NCI-H2029 treated with DMSO at 0.1 percent for 48 hours (cell line): ENCODE measurements at places on chromosomes 5 and 9.

- DNase-seq = no peak
Measured at GRCh38 chr5:115333164-115333563, 36.7 kb upstream of the CCDC112 start.

GRCh38 chr9:98482226-98482625 lies 226.5 kb downstream of the GABBR2 start:
- DNase-seq = no peak

DNA sequence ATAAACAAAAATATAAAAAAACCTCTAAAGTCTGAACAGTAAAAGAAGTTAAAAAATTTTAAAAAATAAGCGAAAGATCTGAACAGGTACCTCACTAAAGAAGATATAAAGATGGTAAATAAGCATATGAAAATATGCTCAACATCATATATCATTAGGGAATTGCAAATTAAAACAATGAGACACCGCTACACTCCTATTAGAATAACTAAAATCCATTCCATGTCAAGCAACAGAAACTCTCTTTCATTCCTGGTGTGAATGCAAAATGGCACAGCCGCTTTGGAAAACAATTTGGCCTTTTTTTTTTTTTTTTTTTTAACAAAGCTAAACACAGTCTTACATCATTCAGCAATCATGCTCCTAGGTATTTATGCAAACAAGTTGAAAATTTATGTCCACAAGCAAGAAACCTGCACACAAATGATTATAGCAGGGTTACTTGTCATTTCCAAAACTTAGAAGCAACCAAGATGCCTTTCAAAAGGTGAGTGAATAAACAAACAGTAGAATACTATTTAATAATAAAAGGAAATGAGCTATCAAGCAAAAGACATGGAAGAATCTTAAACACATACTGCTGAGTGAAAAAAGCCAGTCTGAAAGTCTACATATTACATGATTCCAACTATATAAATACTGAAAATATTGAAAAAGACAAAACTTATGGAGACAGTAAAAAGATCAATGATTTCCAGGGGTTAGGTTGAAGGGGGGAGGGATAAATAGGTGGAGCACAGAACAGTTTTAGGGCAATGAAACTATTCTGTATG lies 22.1 kb downstream of the ANXA1 start:
- DNase-seq = no peak

DNA sequence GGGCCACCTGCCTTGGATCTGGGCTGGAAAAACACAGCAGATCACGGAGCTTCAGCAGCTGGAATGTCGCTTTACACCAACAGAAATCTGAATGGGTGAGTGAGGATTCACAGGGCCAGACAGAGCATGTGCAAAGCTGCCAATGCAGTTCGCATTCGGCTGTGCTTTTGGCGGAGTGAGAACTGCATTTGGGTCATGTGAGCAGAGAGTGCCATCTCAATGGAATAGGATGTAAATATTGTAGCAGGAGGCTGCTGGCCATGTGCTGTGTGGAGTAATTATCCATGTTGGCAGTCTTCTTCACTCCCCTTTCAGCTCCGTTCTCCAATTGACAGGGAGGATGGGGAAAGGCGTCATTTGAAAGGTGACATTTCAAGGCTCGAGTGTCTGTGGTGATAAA lies at the start of gene ANKRD55:
Gene ANKRD55, minus strand, starts transcription at position 101 of the 400 bp plus-strand sequence. CDS start 417 bp downstream, outside the sequence.
- peak; percentile 34 for DNase-seq

- DNase-seq = no peak
Measured at GRCh38 chr5:130692770-130693169, 472.3 kb downstream of the HINT1 start.

DNA sequence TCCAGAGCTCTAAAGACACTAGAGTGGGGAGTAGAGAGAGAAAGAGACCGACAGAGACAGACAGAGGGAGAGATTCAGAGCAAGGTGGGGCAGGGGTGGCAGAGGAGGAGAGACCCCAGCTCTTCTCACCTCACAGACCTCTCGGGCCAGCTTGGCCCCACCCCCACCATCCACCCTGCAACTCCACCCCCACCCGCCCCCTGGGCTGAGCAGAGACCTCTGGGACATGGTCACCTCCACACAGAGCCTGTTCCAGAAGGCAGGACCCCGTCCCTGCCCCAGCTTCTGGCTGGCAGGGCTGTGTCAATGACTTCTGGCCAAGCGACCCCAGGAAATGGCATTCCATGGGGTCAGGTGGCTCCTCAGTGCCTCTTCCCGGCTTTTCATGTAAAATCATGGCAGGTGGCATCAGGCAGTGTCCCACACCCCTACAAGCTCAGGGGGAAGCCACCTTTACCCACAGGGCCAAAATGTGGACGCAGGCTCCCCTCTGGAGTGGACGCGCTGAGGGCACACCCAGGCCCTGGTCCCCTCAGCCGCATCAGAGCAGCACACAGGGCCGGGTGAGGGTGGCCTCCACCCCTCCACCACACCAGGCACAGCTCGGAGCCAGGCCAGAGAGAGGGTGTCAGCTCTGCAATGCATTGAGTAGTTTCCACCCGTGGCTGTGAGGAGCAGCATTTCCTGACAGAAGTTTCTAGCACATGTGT lies 131.2 kb upstream of the LPCAT1 start:
- DNase-seq = no peak

DNA sequence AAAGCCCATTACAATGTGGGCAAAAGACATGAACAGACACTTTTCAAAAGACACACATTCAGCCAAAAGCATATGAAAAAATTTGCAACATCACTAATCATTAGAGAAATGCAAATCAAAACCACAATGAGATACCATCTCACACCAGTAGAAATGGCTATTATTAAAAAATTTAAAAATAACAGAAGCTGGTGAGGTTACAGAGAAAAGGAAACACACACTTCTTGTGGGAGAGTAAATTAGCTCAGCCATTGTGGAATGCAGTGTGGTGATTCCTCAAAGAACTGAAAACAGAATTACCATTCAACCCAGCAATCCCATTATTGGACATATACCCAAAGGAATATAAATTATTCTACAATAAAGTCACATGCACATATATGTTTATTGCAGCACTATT lies 585.2 kb upstream of the TUSC1 start:
- no peak for DNase-seq

GRCh38 chr9:105883847-105884246 lies 189.5 kb downstream of the TMEM38B start:
- no peak for DNase-seq

- peak; percentile 90 for DNase-seq
Measured at GRCh38 chr5:43007911-43008362, 32.2 kb downstream of the ANXA2R start.

DNA sequence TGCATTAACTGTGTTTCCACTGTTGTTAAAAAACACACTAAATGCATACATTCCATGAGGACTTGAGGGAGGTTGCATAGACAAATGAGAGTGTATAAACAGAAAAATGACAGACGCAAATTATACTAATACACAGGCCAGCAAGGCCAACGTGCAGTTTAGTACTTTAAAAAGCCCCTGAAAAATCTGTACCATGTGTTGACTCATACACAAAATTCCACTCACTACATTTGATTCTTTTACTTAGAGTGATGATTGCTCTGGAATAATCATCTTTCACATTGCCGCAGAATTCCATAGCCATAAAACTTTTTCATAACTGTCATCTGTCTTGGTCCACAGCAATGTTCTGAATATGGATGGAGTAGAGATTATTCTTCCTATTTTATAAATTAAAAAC lies 215.7 kb downstream of the FAM114A2 start:
- no peak for DNase-seq

- DNase-seq = peak; percentile 13
Measured at GRCh38 chr5:172707285-172708182, 63.5 kb downstream of the DUSP1 start.

DNA sequence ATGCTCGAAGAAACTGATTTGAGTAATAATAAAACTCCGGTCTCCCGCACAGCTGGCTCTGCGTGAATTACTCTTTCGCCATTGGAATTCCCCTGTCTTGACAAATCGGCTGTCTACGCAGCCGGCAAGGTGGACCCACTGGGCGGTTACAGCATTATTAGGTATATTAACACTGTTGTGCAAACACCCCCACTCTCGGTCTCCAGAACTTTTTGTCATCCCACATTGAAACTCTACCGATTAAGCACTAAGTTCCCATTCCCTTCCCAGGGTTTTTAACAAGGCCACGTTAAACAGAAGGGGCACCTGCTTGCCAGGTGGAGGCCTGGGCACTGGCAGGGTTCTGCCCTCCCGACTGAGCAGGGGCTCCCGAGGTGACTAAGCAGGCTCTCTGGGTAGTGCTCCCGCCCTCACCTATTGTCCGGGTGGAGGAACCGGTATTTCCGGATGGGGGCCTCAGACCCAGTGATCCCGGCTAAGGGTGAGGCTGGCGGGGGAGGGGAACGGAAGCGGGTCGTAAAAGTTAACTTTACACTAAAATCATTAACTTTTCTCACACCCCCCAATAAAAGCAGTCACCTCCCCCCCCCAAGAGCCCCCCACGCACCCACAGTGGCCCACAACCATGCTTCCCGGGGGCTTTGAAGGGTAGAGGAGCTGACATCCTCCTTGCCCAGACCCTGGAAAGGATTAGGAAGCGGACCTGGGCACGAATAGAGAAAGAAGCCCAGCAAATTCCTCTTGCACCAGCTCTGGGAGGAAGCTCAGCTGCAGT lies 53.5 kb upstream of the TJP2 start:
- DNase-seq = peak; percentile 71
